Chondrocyte (in vitro differentiated cells): ENCODE measurements at places on chromosomes 12 and 14. TPM values are rescaled to one million over a fixed set of nuclear protein-coding genes. Genes with fewer than 3 reads are reported as not detected.

DNA sequence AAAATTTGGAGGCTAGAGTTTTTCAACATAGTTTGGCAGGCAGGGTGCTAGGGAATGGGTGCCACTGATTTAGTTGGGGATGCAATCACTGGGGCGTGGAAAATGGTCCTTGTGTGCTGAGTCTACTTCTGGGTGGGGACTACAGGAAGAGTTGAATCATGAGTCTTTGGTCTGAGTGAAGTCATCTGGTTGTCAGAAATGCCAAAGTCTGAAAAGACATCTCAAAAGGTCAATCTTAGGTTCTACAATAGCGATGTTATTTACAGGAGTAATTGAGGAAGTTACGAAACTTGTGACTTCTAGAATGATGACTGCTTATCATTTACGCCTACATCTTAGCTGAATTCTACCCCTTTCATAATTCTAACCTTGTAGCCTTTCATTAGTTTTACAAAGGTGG is 209.1 kb downstream of the NUBPL start:
- no peaks in the 10 kb centered on the region for H3K27me3 ChIP-seq
- DNase-seq, result no peak
- no peak overlapping the region for H3K4me3 ChIP-seq
- H3K27ac ChIP-seq, result no peak overlapping the region
- H3K4me1 ChIP-seq, result no peaks in the 10 kb centered on the region
- H3K36me3 ChIP-seq, result no peaks in the 10 kb centered on the region

- peaks cover 17% of the 10 kb centered on the region for H3K4me1 ChIP-seq
- H3K4me3 ChIP-seq, result no peak overlapping the region
- no peaks in the 10 kb centered on the region for H3K27me3 ChIP-seq
- no peak overlapping the region for H3K27ac ChIP-seq
- DNase-seq, result no peak
- no peaks in the 10 kb centered on the region for H3K36me3 ChIP-seq
Measured at GRCh38 chr12:58066296-58066695, 124.9 kb downstream of the ATP23 start.

GRCh38 chr12:2396448-2396871 is 343.7 kb downstream of the CACNA1C start:
- no peak overlapping the region for H3K4me3 ChIP-seq
- H3K27ac ChIP-seq, result no peak overlapping the region
- H3K4me1 ChIP-seq, result peaks cover 12% of the 10 kb centered on the region
- peaks cover 1% of the 10 kb centered on the region for H3K36me3 ChIP-seq
- H3K27me3 ChIP-seq, result no peaks in the 10 kb centered on the region

- no peak for DNase-seq
- no peaks in the 10 kb centered on the region for H3K27me3 ChIP-seq
- no peak overlapping the region for H3K27ac ChIP-seq
Measured at GRCh38 chr14:62031504-62031903, 269.3 kb downstream of the SNAPC1 start.

GRCh38 chr12:28232211-28232928 is 42.1 kb downstream of the CCDC91 start:
- no peak overlapping the region for H3K4me3 ChIP-seq
- H3K36me3 ChIP-seq, result no peaks in the 10 kb centered on the region
- H3K27me3 ChIP-seq, result no peaks in the 10 kb centered on the region

C12orf54 gene
- not detected in 3 replicates for total RNA-seq
